ENCODE measurements at places on chromosomes 3 and 15. TPM values are rescaled to one million over a fixed set of nuclear protein-coding genes. Genes with fewer than 3 reads are reported as not detected.

CHL1 gene
- 29.1 TPM for total RNA-seq

SCN11A gene
- 3.0 TPM for total RNA-seq

HESX1 gene
- 0.82 TPM for total RNA-seq

CYP8B1 gene
- not detected for total RNA-seq

GOLGA6L7 gene
- total RNA-seq = not detected

XRN1 gene
- 29.5 TPM for total RNA-seq

LHFPL4 gene
- 5.1 TPM for total RNA-seq

DNAH12 gene
- total RNA-seq = 0.27 TPM

TUBGCP5 gene
- 18.5 TPM for total RNA-seq

CDHR4 gene
- 1.1 TPM for total RNA-seq

GOLGA8G gene
- total RNA-seq = not detected

GRCh38 chr15:88907111-88907510 is 6.1 kb downstream of the MFGE8 start:
- peak; percentile 61 for DNase-seq

- DNase-seq = no peak
Measured at GRCh38 chr3:126194713-126195305, 14.4 kb upstream of the ALDH1L1 start.

GRCh38 chr3:100614941-100615340 is 5.5 kb downstream of the ADGRG7 start:
- DNase-seq = no peak

DNA sequence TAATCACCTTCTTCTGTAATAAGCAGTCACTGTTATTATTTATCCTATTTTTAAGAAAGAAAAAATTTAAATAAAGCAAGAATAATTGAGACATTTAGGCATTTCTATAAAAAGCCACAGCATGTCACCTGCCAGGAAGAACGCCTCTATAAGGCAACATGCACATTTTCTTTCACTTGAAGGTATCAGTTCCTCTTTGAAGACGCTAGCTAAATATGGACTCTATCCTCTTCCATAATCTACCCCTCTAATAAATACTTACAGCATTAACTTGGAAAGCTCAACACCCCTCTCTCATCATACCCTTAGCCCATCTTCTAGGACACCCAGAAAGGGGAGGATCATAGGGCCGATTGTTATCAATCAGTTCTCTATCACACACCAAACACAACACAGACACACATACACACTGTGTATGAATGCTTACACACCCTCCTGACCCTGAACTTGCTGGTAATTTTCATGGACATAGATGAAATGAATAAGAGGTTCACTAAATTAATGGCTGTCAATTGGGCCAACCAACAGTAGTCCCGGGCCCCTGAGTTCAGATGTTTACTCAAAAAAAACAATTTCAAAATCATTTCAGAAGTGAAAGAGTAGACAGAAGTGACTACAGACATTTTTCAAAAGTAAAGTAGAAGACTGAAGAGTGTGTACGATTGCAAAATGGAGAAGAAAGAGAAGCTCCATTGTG is 102.5 kb downstream of the ZMAT3 start:
- no peak for DNase-seq

- DNase-seq = no peak
Measured at GRCh38 chr3:54964081-54964480, 36.2 kb upstream of the LRTM1 start.

DNA sequence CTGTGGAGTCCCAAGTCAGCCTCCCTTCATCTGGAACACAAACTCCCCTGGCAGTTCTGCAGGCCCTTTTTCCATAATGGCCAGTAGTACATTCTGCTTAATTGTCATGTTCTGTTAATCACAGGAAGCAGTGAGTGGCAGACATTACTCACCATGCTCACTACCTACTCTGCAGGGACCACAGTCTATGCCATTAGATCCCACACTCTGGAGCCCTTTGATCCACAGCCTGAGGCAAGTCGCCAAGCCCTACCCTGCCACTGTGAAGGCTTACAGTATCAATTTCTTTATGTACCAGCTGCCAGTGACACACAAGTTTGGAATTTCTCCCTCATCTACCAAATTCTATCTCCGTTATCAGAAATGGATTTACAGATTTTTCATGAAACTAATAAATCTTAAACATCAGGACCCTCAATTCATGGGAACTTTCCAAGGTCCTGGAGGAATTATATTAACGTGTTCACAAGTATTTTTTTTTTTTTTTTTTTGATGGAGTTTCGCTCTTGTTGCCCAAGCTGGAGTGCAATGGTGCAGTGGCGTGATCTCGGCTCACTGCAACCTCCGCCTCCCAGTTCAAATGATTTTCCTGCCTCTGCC is 20.6 kb upstream of the WWTR1 start:
- DNase-seq = no peak

DNA sequence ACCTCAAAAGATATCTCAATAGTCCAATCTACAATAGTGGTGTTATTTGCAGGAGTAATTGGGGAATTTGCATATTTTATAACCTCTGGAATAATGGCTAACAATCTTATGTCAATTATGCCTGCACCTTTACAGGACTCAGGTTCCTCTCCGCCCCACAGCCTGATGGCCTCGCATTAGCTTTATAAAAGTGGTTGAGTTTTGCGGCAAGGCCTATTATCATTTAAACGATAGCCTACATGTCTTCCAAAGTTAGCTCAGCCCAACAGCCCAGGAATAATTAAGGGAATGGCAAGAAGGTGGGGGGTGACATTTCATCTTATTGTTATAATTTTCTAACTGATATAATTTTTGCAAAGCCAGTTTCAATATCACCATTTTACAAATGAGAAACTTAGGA is 97.3 kb downstream of the RTP4 start:
- DNase-seq = no peak

- peak; percentile 66 for DNase-seq
Measured at GRCh38 chr3:71031914-71032521, 551.5 kb downstream of the FOXP1 start.

DNA sequence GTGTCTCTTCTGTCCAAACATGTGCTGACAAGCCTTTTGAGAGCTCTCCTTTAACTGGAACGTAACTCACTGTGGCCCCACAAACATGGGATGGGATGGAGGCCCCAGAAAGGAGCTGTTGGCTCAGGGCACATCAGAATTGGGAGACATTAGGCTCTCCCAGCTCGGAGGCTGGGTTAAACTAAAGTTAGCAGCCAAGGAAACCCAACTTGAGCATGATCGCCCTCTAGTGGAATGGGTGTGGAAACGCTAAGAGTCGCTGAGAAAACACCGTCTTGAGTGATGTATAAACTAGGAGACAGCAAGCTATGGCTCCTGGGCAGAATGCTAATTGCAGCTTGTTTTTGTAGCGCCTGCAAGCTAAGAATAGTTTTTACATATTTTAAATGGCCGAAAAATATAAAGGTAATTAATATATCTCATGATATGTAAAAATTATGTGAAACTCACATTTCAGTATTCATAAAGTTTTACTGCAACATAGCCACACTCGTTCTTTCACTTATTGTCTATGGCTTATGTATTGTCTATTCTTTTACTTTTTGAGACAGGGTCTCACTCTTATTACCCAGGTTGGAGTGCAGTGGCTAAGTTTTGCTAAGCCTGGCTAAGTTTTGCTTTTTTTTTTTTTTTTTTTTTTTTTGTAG is 138.8 kb upstream of the HACD2 start:
- DNase-seq = peak; percentile 79

DNA sequence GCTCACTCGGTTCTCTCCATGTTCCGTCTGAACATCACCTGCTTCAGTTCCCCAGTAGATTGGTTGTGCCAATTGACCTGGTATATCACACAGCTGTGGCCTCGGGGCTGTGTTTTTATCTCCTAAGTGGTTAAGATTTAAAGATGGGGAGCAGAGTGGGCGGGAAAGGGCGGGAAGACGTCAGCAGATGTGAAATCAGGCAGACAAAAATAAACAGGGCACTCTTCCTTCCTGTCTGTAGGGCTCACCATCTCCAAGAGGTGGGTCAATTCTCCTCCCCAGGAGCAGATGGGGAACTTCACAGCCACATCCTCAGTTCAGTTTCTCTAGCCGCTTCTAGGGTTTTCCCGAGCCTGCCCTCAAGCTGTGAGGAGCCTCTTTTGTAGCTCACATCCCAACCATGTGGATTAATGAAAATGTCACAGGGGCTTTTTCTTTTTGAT is 26.8 kb upstream of the LIMD1 start:
- peak; percentile 59 for DNase-seq

DNA sequence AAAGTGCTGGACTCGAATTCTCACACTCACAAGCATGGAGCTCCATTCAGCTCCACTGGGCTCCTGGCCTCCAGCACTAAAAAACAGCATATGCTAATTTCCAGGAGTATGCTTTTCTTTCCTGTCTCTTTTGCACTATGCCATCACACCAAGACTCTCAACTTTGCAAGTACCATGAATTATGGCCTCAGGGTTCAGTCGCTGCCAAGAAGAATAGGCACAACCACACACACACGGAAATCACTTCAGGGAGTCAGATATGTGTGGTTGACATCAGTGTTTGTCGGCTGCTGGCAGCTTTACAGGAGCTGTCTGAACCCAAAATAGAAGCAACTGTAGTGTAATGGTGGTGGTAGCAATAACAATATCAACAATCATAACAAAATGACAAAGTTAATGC is 305.0 kb upstream of the SLCO3A1 start:
- DNase-seq = no peak

DNA sequence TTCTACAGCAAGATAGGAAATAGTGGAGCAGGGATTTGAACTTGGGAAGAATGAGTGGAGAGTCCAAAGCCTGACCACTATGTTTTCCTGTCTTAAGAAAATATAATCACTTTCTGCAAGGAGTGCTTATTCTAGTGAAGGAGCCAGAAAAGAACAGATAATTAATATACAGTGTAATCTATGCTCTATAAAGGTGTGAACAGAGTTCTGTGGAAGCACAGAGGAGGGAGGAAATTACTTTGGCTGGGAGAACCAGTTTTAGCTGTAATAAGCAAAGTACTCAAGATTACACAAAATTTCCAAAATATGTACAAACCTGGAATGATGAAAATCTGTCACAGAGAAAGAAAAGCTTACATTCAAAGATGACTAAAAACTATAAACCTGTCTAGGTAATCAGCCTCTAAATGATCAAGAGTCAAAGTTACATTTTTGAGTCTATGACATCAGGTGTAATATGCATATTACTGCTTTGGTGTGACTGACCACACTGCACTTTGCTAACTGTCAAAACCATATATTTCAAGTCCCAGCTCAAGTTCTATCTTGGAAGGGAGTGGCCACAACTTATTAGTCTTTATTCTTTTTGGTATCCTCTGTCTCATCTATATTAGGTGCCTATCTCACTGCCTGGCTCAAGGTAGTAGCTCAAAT is 40.7 kb upstream of the MB21D2 start:
- DNase-seq = no peak

- DNase-seq = no peak
Measured at GRCh38 chr3:29763115-29763514, 482.2 kb downstream of the RBMS3 start.

DNA sequence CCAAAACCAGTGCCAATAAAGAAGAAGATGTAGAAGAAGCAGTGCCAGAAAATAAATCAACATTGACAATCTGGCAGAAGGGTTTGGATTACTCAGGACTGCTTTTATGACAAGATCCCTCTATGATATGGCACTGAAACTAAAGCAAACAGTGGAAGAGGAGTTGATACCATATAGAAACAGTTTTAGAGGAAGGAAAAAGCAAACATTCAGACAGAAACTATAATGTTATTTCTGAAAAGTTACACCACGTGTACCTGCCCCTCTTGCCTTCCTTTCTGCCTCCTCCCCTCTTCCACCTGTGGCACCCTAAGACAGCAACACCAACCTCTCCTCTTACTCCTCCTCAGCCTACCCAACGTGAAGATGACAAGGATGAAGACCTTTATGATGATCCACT is 63.0 kb downstream of the SFMBT1 start:
- DNase-seq = no peak

Data from sigmoid colon (tissue), 7 donors.